ENCODE measurements at places on chromosomes 2 and 18.
A peak's percentile ranks its signal among the peaks of the same experiment; 100 is the strongest.

- no peak for DNase-seq
Observed at GRCh38 chr2:201883606-201884369, 77.5 kb downstream of the CDK15 start.

- no peak for DNase-seq
Observed at GRCh38 chr2:104312684-104313083, 541.2 kb upstream of the POU3F3 start.

GRCh38 chr18:48915626-48916425 is 34.9 kb downstream of the SMAD7 start:
- no peak for DNase-seq

- no peak for DNase-seq
Observed at GRCh38 chr2:227860221-227860641, 11.2 kb upstream of the DAW1 start.

- no peak for DNase-seq
Observed at GRCh38 chr2:171432969-171433762, 624 bp downstream of the METTL8 start.

- DNase-seq = no peak
Observed at GRCh38 chr2:191666732-191667131, 11.2 kb upstream of the NABP1 start.

DNA sequence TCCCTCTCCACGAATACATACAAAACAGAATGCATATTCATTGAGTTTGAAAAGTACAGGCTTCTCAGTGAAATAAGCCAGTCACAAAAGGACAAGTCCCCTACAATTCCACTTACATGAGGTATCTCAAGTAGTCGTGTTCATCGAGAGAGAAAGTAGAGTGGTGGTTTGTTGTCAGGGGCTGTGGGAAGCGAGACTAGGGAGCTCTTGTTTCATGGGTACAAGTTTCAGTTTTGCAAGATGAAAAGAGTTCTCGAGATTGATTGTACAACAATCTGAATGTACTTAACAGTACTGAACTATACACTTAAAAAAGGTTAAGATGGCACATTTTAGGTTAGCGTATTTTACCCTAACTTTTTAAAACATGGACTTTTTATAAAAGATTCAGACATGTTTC is 71.5 kb upstream of the TTC39C start:
- DNase-seq = no peak

DNA sequence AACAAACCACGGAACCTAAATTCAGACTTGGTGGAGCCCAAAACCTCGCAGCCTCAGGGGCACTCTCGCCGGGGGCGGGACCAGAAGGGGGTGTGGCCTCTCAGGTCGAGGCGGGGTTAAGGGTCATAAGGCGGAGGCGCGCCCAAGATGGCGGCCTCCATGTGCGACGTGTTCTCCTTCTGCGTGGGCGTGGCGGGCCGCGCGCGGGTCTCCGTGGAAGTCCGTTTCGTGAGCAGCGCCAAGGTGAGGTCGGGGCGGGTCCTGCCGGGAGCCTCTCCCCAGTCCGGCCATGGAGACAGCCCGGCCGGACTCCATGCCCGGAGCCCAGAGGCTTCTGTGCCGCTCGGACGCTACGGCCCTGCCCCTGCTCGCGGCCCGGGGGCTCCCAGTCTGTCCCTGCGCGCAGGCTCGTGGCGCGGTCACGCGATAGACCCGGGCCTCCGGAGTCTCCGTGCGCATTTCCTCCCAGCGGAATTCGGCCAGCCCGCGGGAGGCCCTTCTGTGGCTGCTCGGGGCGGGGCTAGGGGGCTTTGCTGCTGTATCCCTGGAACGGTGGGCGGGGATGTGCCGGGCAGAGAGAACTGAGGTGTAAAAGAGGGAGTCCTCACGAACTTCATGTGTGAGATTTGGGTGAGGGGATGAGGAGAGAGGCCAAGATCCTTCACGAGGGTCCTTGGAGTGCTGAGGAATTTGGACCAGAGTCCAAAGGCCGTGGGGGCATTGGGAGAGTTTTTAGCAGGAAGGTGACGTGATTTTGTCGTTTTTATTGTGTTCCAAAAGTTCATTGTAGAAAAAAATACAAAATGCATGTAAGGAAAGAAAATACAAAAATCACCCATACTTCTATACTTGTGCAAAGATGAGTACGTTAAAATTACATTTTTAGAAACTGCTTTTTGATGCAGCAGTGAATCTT is at the start of gene SMYD5:
TSS of gene SMYD5 (plus strand) at position 126 of the 916 bp plus-strand sequence. CDS start at position 148, 22 bp downstream.
- DNase-seq = peak; percentile 76

DNA sequence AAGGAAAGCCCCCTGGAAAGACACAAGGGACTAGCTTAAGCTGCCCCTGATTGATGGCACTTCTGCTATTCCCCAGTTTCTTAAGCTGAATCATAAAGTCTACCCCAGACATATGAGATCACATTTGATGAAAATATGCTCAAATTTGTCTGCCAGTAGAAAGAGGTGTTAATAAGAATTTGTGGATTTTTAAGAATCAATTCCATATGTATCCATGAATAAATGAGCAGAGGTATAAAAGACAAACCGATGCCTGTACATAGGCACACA is 119.9 kb downstream of the CCBE1 start:
- no peak for DNase-seq

DNA sequence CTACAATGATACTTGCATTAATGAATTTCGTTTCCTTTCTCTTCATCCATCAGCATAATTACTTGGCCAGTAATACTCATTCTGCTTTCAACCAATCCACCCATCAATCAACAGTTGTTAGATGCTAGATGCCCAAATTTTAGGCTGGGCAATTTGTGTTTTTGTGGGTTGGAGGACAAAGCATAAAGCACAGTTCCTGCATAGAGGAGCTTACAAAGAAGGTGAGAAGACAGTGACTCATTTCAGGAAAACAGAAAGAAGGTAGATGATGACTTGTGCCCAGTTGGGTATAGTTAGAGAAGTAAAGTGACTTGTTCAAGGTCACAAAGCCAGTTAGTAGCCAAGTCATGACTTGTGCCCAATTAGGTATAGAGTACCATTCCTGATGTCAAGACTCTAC is 1186.8 kb upstream of the CELF4 start:
- no peak for DNase-seq

DNA sequence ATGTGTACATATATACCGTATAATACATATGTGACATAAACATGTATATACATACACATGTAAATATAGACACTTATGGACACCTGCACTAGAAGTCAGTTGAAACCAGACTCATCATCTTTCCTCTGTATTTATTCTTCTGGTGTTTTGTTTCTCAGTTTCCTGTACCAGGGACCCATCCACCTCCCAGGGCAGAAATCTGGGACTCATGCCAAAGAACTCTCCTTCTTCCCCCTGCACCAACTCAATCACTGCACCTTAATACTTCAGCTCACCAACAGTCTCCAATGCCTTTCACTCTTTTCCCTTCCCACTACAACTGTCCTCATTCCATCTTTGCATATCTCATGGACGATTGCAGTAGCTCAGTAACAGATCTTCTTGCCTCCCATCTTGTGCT is 428.0 kb downstream of the FBXO15 start:
- no peak for DNase-seq

- no peak for DNase-seq
Observed at GRCh38 chr2:100257939-100258338, 64.4 kb downstream of the LONRF2 start.

DNA sequence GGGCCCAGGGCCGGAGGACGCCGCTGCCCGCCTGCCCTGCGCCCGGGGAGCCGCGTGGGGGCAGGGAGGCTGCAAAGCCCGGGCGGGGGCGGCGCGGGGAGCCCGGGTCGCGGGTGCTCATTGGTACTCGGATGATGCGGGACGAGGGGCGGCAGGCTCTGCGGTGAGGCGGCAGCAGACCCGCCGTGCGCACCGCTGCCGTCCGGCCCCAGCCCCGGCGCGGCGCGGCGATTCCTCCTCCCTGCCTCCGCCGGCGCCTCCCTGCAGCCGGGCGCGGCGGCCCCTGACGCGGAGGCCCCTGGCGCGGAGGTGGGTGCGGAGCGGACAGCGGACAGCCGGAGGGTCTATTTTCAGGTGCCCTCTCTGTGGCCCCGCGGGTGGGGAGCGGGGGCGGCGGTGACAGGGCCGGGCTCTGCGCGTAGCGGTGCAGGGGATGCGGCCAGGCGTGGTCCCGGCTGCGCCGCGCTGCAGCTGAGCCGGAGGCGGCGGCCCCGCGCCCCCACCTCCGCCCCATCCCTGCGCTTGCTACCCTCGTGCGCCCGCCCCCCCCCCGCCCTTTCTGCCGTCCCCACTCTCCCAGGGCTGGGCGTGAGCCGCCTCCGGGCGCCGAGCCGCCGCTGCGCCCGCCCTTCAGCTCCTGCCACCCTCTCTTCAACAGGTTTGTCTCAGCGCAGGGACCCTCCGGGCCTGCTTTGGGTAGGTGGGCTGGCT is 640 bp downstream of the SPTBN1 start:
- no peak for DNase-seq

Data from left renal cortex interstitium (tissue), 4 donors.